ENCODE measurements at places on chromosomes 12 and 14.

- DNase-seq, result peak; percentile 20
Measured at GRCh38 chr14:56119201-56119981, 1.2 kb downstream of the PELI2 start.

DNA sequence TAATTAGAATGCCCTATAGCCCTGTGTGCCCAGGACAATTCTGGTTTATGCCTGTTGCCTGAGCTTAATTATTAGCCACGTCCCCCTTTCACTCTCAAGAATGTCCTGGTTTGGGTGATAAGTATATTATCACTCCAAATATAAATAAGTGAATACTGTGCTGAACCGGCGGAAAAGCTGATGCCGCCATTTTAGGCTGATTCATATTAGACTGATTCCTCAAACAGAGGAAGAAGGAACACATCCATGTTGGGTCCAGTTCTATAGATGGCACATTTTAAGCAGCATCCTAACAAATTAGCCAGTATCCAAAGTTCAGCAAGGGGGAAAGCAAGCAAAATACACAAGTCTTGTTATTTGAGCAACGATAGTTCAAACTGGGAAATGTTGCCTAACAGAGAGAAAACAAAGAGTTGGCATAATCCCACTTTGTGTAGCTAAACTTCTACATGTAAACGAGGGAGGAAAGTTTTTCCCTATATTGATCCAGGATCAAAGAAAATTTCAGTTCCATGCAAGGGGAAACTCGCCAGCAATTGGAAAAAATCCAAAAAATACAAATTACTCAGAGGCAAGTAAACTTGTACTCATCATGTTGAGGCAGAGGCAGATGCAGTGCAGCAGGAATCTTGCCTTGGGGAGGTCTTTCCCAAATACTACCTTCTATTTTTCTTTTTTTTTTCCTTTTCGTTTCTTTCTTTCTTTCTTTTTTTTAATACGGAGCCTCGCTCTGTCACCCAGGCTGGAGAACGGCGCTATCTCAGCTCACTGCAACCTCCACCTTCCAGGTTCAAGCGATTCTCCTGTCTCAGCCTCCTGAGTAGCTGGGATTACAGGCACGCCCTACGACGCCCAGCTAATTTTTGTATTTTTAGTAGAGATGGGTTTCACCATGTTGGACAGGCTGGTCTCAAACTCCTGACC lies 96.2 kb downstream of the ITPR2 start:
- DNase-seq, result no peak

- no peak for DNase-seq
Measured at GRCh38 chr14:55339770-55340169, 68.5 kb downstream of the FBXO34 start.

DNA sequence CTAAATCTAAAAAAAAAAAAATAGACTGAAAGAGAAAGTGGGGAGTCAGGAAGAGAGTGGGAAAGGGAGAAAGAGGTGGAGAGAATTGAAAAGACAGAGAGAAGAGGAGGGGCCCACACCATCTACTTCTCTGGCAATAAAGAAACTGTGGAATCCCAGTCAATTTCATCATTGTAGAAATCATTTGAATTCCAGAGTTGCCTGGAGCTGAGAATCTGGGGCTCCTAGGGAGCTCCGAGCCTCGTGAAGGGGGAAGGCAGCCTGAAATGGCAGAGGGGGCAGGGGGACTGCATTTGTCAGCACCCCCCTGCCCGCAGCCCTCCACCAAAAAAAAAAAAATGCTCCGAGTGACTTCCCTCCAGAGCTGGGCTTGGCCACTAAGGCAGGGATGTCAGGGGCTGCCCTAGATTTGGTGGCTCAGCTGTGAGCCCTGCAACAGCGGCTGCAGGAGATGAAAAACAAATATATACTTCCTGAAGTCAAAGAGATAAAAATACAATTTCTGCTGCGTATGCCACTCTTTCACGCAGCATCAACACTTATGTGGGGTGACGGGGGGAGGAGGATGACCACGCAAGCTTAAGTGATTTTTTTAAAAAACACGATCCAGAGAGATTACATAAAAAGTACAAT lies 80.5 kb downstream of the BCL11B start:
- peak; percentile 64 for DNase-seq

GRCh38 chr14:34051966-34052657 lies 101.2 kb upstream of the EGLN3 start:
- no peak for DNase-seq

GRCh38 chr12:46506198-46506597 lies 133.6 kb upstream of the SLC38A2 start:
- DNase-seq, result no peak

GRCh38 chr12:13220838-13221237 lies 24.3 kb downstream of the EMP1 start:
- no peak for DNase-seq

DNA sequence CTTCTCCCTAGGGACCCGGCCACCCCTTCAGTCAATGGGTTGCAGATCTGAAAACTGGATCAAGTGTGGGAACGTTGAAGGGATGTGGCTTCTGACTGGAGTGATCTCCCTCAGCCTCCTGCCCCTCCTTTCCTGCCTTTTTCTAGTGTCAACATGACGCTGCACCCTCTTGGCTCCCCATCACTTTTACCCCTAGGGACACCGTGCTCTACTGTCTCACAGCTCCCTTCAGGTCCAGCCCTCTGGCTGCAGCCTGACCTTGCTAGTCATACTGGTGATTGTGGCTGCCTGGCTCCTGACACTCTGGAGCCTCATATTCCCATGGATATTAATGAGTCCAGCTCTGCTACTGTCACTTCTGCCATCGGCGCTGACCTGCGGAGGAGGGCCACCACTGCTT lies 51.5 kb upstream of the RASSF3 start:
- no peak for DNase-seq

GRCh38 chr12:6465467-6466183 lies 4.9 kb downstream of the VAMP1 start:
- peak; percentile 72 for DNase-seq

GRCh38 chr12:64810831-64811230 lies 13.6 kb upstream of the TBC1D30 start:
- no peak for DNase-seq

DNA sequence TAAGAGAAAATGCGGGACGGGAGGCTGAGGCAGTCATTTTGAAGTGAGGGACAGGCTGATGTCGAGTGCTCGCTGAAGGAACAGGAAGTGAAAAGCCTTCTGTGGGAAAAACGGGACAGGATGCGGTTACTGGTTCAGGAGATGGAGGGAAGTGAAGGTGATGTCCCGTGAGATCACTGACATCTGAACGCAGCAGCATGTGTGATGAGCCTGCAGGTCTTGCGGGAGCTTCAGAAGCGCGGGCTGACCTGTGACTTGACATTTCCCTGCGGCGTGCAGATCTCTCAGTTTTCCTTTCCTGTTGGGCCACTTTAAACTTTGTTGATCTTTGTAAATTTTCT lies 77.8 kb downstream of the DDX51 start:
- DNase-seq, result peak; percentile 39

DNA sequence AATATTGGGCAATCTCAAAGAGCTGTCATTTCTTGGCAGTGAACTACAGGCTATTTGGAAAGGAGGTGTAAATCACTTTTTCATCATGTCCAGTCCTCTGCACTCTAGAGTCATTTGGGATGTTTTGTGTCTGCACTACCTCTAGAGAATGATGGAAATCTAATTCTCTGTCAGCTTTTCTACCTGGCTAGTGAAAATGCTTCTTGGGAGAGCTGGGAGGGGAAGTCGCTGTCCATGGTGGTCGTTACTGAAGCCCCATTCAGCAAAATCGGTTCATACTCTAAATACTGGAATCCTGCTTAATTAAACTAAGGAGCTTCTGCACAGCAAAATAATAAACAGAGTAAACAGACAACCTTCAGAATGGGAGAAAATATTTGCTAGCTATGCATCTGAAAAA lies 251.8 kb downstream of the APAF1 start:
- no peak for DNase-seq

DNA sequence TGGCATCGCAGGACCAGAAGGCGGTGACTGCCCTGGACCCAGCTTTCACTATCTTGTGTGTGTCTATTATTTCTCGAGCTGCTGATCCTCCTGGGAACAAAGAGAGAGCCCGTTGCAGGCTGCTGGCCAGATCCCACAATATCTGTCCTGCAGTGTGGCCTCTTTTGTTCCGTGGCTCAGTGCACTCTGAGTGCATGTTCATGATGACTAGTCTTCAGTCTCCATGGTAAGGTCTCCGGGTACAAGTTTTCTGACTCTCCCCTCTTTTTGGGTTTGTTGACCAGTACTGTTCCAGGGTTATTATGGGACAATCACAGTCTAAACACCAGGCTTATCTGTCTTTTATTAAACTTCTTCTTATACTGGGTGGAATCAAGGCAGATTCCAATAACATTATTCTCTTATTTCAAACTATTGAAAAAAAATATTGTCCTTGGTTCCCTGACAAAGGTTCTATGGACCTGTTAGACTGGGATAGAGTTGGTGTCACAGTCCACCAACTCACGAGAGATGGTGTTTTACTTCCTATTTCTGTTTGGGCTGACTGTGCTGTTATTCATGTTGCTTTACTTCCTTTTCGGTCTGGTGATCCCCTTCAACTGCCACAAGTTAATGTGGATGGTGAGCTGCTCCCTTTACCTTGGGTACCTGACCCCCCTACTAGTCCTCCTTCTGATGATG lies 192.9 kb upstream of the ALG10B start:
- DNase-seq, result no peak

- no peak for DNase-seq
Measured at GRCh38 chr12:62129291-62129690, 130.9 kb upstream of the USP15 start.

- DNase-seq, result peak; percentile 12
Measured at GRCh38 chr14:92456215-92457015, 57.2 kb upstream of the RIN3 start.

DNA sequence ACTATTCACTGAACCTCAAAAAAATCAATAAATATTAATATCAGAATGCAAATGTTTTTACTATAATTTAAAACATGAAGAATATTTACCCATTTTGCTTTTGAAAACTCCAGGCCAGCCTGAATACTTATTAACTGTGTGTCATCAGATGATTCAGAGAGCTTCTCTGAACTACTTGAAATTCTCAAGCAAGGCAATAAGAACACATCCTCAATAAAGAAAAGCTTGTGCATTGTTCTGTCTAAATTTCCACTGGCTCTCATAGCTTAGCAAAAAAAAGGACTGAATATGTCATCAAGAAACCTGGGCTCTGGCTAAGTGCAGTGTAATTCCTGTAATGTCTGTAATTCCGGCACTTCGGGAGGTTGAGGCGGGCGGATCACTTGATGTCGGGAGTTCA lies 194.1 kb downstream of the BTG1 start:
- DNase-seq, result no peak

DNA sequence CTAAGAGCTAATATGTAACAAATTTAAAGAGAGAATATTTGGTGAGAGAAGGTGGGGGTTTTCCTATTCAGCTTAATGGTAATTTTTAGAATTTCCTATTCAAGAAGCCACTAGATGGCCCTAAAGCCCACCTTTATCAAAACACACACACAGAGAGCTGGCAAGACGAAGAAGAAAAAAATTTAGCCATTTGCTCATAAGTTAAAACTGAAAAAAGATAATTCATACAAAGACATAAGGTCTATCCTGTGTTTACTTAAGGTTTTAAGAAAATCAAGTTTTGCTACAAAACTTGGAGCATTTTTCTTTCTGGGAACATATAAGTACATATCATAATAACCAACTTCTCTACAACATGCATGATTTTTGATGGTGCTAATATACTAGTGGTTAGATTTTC lies 46.8 kb upstream of the PCED1B start:
- DNase-seq, result peak; percentile 70

DNA sequence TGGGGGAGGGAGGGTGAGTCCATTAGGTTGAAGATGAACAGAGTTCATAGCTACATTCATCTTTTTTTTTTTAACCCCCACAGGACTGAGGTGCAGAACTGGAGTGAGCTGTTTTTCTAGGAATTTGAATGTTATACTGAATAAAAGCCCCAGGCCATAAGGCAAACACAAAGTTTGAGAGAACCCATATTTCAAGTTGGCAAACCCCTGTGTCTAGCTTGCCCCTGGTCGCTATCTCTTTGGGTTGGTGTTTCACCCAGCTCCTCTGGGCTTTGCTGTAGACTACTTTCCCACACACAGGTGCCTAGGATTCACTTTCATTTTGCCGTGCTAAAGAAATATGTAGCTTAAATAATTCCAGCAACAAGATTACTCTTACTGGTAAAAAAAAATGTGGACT lies 5.2 kb upstream of the LMO3 start:
- DNase-seq, result no peak

DNA sequence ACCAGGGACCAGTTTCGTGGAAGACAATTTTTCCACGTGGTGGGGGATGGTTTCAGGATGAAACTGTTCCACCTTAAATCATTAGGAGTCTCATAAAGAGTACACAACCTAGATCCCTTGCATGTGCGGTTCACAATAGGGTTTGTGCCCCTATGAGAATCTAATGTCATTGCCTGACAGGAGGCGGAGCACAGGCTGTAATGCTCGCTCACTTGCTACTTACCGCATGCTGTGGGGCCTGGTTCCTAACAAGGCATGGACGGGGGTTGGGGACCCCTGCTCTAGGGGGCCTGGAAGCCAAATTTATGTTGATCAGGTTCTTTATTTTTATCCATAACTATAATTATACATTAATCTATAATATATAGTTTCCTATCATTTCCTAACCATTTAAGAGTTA lies 315.3 kb downstream of the MED13L start:
- DNase-seq, result no peak

- no peak for DNase-seq
Measured at GRCh38 chr14:22640192-22640591, 4.0 kb downstream of the OR6J1 start.

- DNase-seq, result no peak
Measured at GRCh38 chr14:32460267-32460666, 131.2 kb downstream of the AKAP6 start.

DNA sequence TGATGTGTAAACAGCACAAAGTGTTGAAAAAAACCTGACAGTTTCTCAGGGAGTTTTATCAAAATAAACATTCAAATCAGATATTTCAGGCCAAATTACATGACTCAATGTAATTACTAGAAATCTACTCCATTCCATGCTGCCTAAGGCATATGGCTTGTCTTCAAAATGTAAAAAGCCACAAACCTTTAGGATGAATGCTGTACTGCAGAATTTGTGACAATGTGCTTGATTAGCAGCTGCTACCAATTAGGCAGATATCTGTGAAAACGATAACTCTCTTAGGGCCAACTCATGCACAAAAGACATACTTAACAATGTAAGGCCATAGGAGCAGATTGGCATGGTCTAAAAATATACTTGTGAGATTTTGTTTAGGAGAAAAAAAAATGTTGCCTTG lies 267.0 kb downstream of the DACT1 start:
- DNase-seq, result no peak

GRCh38 chr12:116393859-116394650 lies 116.6 kb upstream of the MED13L start:
- DNase-seq, result no peak

DNA sequence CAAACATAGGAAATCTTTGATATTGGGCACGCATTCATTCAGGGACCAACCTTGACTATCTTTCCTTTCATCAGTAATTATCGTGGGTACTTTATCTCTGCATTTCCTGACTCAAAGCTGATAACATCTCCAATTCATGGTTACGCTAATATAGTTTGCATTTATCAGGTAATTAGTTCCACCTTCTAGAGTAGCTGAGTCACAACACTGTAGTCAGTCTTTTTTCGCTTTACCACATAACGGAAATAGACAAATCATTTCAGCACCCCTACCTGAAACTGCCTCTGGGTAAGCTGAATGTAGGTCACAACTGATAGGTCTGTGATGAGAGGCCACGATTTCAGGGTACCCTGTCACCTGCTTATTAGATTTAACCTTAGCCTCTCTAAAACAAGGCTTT lies 36.7 kb upstream of the IL22 start:
- peak; percentile 56 for DNase-seq

GRCh38 chr14:61048640-61049039 lies 67.6 kb downstream of the SLC38A6 start:
- no peak for DNase-seq

All from CD4-positive, alpha-beta T cell treated with Interleukin-12 subunit alpha and Interleukin-12 subunit beta, for 1 hour (primary cell).